ENCODE measurements at places on chromosomes 7 and 10.

DNA sequence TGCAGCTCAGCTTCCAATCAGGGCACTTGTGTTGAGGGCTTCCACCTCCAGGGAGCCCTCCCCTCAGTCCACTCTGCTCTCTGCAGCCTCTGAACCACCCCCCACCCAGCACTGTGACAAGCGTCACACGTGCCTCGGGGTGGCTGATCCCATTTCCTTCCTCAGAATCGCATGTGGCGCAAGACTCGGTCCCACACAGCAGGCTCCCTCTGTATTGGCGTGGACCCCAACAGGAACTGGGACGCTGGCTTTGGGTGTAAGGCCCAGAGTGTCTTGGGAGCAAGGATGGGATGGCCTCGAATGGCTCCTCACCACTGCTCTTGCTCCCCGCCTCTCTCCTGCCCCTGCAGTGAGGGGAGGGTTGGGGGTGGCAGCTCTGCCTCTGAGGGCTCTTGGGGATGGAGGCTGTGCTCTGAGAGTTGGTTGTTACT lies 4.1 kb downstream of the CPA1 start:
- DNase-seq, result no peak

GRCh38 chr7:17680026-17680425 lies 260.3 kb downstream of the SNX13 start:
- no peak for DNase-seq

DNA sequence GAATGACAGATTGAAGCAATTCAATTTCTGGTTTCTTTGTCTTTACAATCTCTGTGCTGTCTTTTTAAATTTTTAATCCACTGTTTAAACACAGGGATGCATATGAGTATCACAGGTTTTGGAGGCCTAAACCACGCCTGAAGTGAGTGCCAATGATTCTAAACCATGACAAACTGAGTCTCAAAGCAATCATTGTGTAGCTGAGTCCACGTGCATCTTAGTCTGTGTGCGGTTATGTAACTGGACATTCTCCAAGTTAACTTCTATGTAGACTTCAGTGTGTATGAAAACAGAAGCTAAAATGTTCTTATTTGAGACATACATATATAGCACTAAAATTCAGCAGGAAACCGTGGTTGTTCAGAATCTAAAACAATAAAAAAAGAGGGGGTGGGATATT lies 79.3 kb upstream of the ST8SIA6 start:
- no peak for DNase-seq

- no peak for DNase-seq
These were observed at the start of gene CHST3 for GRCh38 chr10:71964098-71964742. CHST3 (plus strand) TSS chr10:71964395; CDS start chr10:72005843, 41,448 bp downstream.

GRCh38 chr7:133854739-133855138 lies 272.4 kb upstream of the LRGUK start:
- DNase-seq, result no peak

Measured in stimulated activated CD4-positive, alpha-beta T cell treated with anti-CD3 and anti-CD28 coated beads, Interleukin-2, amount 100 ng/mL, for 48 hours (primary cell).